ENCODE measurements at places on chromosomes 5 and 9.

- H3K4me3 ChIP-seq, result no peak overlapping the region
- no peak for DNase-seq
- H3K36me3 ChIP-seq, result no peaks in the 10 kb centered on the region
Measured at GRCh38 chr5:172098046-172098445, 90.0 kb downstream of the STK10 start.

GRCh38 chr5:135120951-135121350 lies 86.9 kb upstream of the PITX1 start:
- H3K4me3 ChIP-seq, result no peak overlapping the region
- H3K4me1 ChIP-seq, result no peaks in the 10 kb centered on the region
- no peaks in the 10 kb centered on the region for H3K27me3 ChIP-seq
- H3K36me3 ChIP-seq, result no peaks in the 10 kb centered on the region

- no peak overlapping the region for H3K27ac ChIP-seq
- H3K27me3 ChIP-seq, result no peaks in the 10 kb centered on the region
- DNase-seq, result no peak
Measured at GRCh38 chr5:83363111-83363885, 108.2 kb upstream of the VCAN start.

DNA sequence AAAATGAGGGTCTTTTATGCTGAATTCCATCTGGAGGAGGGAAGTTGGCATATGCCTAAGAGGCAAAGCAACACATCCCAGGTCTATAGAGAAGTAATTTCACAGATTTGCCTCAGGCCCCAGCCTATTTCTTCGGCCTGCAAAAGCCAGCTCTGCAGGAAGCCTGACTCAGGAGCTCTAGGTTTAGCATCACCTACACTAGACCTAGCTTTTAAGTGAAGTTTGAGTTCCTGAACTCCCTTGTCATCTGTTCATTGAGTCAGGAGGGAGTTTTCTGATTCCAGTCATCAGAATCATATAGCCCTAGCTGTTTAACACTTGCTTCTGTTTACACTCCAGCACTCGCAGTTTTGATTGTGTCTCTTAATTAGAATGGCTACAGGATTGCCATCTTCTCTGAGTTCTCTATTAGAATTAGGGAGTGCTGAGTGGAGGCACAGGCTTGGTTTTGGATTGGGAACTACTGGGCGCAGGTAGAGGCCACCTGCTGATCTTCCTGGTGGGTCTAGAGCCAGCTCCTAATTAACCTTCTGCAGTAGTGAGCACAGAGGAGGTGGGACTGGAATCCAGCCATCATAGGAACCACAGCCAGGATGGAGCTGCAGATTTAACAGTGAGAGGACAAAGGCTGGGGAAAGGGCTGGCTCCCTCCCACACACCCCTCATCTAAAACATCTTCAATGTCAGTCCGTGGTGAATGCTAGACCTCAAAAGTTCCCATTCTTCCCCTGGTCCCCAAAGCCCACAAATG lies 179.5 kb downstream of the TRIO start:
- H3K4me3 ChIP-seq, result no peak overlapping the region
- peaks cover 8% of the 10 kb centered on the region for H3K36me3 ChIP-seq
- H3K27me3 ChIP-seq, result no peaks in the 10 kb centered on the region
- H3K4me1 ChIP-seq, result no peaks in the 10 kb centered on the region
- DNase-seq, result no peak

DNA sequence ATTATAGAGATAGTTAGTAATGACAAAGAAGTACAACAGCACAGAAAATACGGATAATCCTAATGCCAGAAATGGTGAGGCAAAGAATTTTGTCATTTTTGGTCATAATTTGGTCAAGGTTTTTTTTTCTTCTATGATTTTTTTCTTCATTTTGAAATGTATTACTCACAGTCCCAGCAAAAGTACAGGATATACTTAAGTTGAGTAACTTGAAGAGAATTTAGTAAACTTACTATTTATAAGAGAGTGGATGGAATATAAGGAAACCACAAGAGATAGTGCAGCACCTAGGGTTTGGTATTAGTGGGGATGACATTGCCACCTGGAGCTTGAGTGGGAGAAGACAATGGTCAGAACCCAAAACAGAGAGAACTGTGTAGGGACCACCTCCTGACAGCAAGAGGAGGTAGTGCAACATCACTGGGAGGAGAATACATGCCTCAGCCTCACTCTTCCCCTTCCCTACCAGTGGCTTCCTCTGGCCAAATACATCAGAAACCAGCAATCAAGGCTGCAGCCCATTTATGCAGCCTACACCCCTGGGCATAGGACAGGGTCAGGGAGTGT lies 434.5 kb upstream of the TRPC7 start:
- DNase-seq, result no peak
- H3K4me1 ChIP-seq, result no peaks in the 10 kb centered on the region
- no peak overlapping the region for H3K27ac ChIP-seq
- no peak overlapping the region for H3K4me3 ChIP-seq
- no peaks in the 10 kb centered on the region for H3K36me3 ChIP-seq

DNA sequence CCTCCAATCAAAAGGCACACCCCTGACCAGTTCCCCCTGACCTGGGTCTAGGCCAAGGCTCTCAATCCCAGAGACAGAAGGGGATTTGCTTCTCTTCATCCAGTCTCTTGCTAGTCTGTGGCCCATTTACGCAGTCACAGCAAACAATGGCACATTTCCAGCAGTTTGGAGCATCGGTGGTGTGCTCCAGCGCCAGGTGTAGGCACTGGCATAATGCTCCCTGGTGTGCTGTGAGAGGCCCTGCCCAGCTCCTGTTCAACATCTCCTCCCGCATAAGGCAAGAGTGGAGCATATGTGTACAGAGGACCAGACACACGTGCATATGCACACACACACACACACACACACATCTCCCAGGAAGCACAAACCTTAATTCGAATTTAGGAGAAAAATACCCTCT lies 79.5 kb upstream of the ERCC6L2 start:
- no peaks in the 10 kb centered on the region for H3K36me3 ChIP-seq
- no peaks in the 10 kb centered on the region for H3K4me1 ChIP-seq
- no peak overlapping the region for H3K4me3 ChIP-seq
- H3K27ac ChIP-seq, result no peak overlapping the region
- no peak for DNase-seq

GRCh38 chr5:1063661-1064382 lies 48.0 kb downstream of the SLC12A7 start:
- H3K27me3 ChIP-seq, result no peaks in the 10 kb centered on the region
- peaks cover 18% of the 10 kb centered on the region for H3K4me1 ChIP-seq
- DNase-seq, result no peak
- peaks cover 43% of the 10 kb centered on the region for H3K36me3 ChIP-seq

- H3K27me3 ChIP-seq, result peaks cover 7% of the 10 kb centered on the region
- no peak overlapping the region for H3K4me3 ChIP-seq
- H3K4me1 ChIP-seq, result no peaks in the 10 kb centered on the region
- no peak overlapping the region for H3K27ac ChIP-seq
Measured at GRCh38 chr5:174421408-174421805, 303.0 kb upstream of the MSX2 start.

GRCh38 chr5:74616236-74617146 lies 24.0 kb downstream of the ENC1 start:
- no peak for DNase-seq
- no peaks in the 10 kb centered on the region for H3K36me3 ChIP-seq
- no peak overlapping the region for H3K4me3 ChIP-seq
- no peak overlapping the region for H3K27ac ChIP-seq
- peaks cover 3% of the 10 kb centered on the region for H3K4me1 ChIP-seq

GRCh38 chr5:60403343-60404006 lies 296.5 kb downstream of the DEPDC1B start:
- H3K27me3 ChIP-seq, result no peaks in the 10 kb centered on the region
- H3K4me1 ChIP-seq, result no peaks in the 10 kb centered on the region
- no peak for DNase-seq

GRCh38 chr9:116927726-116928125 lies 240.6 kb downstream of the TRIM32 start:
- H3K27ac ChIP-seq, result no peak overlapping the region
- H3K4me3 ChIP-seq, result no peak overlapping the region
- no peaks in the 10 kb centered on the region for H3K4me1 ChIP-seq
- H3K27me3 ChIP-seq, result no peaks in the 10 kb centered on the region

DNA sequence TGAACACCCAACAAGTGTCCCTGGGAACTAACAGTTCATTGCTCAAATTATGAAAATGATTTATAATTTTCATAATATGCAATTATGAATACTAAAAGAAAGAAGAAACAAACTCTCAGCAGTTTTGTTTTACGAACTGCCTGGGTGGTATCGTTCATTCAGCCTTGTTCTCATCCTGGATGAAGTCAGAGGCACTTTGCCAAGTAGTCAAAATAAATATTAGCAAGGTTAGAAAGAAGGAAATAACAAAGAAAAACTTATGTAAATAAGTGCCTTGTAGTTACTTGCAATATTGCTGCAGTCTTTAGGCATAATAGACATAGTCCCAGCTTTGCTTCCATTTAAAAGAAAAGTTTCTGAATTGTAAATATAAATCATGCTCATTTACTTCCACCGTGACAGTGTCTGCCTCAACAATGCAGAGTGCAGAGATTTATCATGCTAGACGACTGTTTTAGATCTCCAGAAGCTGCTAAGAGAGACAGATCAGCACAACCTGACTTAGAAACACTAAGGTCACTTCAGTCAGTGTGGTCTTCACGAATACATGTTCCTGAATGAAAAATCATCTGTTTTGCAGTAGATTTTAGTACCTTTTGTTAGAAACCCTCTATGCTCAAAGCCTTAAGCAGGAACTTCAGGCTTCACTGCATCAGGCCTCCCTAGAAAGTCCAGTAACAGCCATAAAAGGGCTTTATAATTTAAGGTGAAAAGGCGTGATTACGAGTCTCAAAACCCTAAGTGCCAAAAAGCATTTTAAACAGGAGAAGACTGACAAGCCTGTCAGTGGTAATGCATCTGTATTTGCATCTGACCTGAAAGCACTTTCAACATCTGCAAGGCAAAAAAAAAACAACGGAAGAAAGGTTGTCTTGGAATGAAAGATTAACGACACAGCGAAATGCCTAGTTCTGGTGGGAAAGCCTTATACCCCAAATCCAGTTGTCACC lies 92.1 kb downstream of the TMEM167A start:
- no peaks in the 10 kb centered on the region for H3K27me3 ChIP-seq
- no peak for DNase-seq
- H3K4me3 ChIP-seq, result no peak overlapping the region
- no peaks in the 10 kb centered on the region for H3K36me3 ChIP-seq

DNA sequence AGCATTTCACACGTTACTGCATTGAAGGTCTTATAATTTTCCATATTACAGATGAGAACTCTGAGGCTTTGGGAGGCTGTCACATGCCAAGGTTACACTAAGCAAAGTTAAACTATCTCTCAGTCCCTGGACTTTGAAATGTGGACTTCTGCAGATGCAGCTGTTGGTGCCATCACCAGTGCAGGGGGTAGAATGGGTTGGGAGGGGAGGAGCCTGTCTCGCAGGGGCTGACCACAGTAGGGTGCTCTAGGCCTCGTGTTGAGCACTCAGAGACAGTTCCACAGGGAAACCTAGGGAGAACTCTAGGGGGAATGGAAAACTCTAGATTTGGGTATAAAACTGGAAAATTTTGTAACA lies 220.9 kb downstream of the MAPKAP1 start:
- peaks cover 23% of the 10 kb centered on the region for H3K4me1 ChIP-seq
- peaks cover under 1% of the 10 kb centered on the region for H3K36me3 ChIP-seq
- H3K27me3 ChIP-seq, result no peaks in the 10 kb centered on the region
- H3K4me3 ChIP-seq, result no peak overlapping the region
- peak overlapping the region; percentile 53 for H3K27ac ChIP-seq

DNA sequence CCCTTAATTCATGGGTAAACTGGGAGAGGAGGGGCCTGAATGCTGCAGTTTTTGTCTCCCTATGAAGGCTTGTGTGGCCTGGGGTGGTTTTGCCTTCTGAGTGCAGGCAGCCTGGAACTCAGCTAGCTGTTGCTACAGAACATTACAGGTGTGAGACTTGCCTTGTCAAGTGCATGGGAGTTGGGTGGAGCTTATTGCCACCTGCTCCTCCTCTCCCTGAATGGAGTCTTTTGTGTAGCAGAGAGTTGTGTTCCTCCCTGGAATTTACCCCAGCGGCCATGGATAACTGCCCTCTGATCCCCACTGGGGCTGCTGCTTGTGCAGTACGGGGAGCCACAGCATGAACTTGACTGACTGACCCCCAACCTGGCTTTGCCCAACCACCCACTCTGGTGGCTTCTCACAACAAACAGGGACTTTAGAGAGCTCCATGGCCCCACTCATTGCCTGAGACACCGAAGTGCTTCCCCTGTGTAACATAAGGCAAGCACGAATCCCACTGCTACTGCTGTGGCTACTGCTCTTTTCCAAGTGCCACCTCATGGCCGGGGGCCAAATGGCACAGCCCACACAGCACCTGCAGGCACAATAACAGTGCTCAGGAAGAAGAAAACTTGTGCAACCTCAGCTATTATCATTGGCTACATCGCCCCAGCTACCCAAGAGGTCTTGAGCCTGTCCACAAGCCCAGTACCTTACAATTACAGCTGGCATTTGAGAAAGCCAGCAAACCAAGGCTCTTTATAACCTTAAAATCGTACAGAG lies 942.9 kb downstream of the CDH18 start:
- no peak overlapping the region for H3K27ac ChIP-seq
- no peaks in the 10 kb centered on the region for H3K27me3 ChIP-seq
- no peaks in the 10 kb centered on the region for H3K36me3 ChIP-seq
- no peaks in the 10 kb centered on the region for H3K4me1 ChIP-seq

GRCh38 chr9:133759146-133759900 lies 21.2 kb upstream of the SARDH start:
- no peak overlapping the region for H3K4me3 ChIP-seq
- no peaks in the 10 kb centered on the region for H3K27me3 ChIP-seq
- DNase-seq, result peak; percentile 31

DNA sequence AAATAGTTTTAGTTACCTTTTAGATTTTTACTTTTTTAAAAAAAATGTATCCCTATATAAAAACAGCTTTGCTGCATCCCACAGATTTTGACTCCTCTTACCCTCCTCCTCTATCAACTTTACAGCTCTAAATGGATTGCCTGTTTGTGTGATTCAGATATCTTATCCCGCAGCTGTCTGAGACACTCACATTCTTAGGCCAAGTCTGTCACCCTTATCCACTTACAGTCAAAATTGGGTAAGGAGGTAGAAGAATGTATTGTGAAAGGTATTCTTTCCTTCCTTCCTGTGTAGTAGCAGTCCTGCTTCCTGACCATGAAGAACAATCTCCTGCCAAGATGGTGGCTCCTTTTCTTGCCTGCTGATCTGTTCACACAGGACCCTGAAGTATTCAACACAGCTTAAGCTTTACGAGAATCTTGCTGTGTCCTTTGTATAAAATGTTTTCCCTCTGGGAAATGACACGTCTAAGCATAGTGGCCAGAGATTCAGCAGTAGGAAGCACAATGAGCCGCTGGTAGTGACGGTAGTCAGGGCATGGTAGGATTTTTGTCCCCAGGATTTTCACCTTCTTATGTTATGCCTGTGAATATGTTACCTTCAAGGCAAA lies 67.7 kb upstream of the ST8SIA4 start:
- H3K27ac ChIP-seq, result no peak overlapping the region
- H3K4me3 ChIP-seq, result no peak overlapping the region
- no peaks in the 10 kb centered on the region for H3K4me1 ChIP-seq
- no peaks in the 10 kb centered on the region for H3K27me3 ChIP-seq

DNA sequence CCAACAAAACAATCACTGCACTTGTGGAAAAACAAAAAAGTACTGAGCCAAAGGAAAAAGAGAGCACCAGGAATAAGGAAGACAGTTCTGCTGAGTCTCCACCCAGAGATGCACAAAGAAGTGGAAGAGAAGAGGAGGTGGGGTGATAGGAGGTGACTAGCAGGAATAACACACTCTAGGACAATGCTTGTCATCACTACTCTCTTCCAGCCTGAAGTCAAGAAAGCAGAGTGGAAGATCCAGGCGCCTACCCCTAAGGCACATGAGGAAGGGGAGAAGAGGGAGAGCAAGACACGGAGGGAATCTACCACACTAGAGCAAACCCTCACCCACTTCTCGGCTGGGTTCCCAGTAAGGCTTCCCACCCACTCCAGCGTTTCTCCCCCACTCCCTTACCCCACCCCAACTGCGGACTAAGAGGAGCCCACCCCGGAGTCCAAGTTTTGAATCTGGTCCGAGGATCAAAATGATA lies 1.7 kb downstream of the SLIT3 start:
- no peaks in the 10 kb centered on the region for H3K4me1 ChIP-seq
- H3K27ac ChIP-seq, result no peak overlapping the region
